ENCODE measurements at places on chromosomes 6 and 20. TPM values are rescaled to one million over a fixed set of nuclear protein-coding genes. Genes with fewer than 3 reads are reported as not detected.

ZKSCAN4 gene
- 6.1 TPM for total RNA-seq

RAET1G gene
- not detected for total RNA-seq

DNA sequence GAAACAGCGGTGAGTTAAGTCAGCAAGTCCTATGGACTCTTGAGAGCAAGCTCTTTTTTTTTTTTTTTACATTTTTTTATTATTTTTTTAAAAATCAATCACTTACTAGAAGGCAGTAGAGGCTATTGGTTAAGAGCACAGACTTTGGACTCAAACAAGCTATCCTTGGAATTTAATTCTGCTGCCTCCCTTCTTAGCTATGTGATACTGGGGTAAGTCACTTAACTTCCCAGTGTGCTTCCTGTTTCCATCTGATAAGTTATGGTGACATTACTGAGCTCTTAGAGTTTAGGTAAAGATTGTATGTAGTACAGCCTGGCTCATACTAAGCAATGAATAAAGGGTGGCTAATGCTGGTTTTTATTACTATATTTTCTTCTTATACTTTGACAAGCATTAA lies 770.5 kb upstream of the FLRT3 start:
- DNase-seq, result no peak

DNA sequence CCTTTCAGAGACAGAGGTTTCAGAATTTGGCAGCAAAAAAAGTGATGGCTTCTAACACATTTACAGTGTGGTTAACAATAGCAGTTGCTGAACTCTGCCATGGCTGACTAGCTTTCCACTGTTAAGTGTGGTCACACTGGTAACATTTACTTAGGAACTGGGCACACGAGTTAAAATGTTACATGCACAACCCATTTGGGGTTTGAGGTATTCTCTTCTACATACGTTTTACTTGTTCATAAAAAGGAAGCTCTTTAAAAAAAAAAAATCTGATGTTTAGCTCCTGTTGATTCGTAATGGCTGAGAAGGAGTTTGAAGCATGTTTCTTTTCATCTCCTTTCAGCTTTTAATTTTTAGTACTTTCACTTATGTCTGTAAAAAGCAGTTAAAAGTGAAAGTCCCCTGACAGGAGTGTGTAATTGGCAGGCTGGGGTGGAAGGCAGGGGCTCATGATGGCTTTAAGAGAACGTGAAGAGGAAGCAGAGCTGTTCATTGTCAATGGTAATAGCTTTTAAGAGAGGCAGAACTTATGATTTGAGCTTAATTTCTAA lies 245.9 kb downstream of the FARS2 start:
- no peak for DNase-seq

DNA sequence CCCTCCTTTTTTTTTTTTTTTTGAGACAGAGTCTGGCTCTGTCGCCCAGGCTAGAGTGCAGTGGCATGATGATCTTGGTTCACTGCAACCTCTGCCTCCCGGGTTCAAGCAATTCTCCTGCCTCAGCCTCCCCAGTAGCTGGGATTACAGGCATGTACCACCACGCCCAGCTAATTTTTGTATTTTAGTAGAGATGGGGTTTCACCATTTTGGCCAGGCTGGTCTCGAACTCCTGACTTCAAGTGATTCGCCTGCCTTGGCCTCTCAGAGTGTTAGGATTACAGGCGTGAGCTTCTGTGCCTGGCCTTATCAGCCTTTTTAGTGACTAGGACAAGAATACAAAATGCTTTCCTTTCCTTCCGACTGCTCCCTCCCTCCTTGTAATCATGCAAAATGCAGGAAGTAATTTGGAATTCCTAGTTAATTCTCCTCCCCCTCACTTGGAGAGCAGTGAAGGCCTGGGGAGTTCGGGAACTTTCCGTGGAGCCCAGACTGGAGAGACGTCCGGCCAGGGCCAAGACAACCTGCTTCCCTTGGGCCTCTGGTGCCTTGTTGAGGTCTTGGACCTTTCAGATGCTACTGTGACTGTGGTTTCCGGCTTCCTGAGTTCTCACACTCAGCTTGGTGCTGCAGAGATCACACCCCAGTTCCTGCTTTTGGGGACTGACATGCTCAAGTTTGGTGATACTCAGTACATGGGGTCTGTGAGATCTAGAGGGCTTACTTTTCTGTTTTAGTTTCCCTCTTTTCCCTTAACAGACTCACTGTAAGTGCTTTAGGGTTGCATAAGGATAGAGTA lies 3.9 kb upstream of the PHF20 start:
- peak; percentile 77 for DNase-seq

- no peak for DNase-seq
Observed at GRCh38 chr6:46816626-46817025, 23.4 kb downstream of the MEP1A start.

Data from sigmoid colon (tissue), 7 donors.